ENCODE measurements at places on chromosomes 5 and 9. TPM values are rescaled to one million over a fixed set of nuclear protein-coding genes. Genes with fewer than 3 reads are reported as not detected.

- no peaks in the 10 kb centered on the region for H3K4me1 ChIP-seq
These were observed 847.7 kb downstream of the MAT2B start for GRCh38 chr5:164353155-164353554.

The S1PR3 gene
- total RNA-seq: 26.8 TPM

DNA sequence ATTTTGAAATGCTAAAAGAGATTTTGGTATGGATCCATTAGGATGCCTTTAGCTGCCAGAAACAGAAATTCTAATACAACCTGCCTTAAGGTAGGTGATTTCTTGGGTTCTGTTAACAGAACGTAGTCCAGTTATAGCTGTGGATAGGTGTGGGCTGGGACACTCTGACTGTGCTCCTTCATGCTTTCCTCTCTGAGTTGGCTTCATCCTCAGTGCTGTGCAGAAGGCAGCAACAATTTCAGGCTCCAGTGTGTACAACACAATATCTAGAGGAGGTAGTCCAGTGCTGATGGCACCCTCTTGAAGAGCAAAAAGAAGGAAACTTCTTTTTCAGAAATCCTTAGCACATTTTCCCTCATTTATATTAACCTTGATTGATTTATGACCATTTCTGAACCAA is 34.4 kb downstream of the NNT start:
- peaks cover 100% of the 10 kb centered on the region for H3K4me1 ChIP-seq
- no peak overlapping the region for H3K4me3 ChIP-seq
- DNase-seq: no peak
- H3K27me3 ChIP-seq: no peaks in the 10 kb centered on the region
- peaks cover 20% of the 10 kb centered on the region for H3K36me3 ChIP-seq

The TNPO1 gene
- total RNA-seq: 69.8 TPM

The FGF10 gene
- total RNA-seq: 0.47 TPM

Data from left ventricle myocardium inferior (tissue), 1 donor.